ENCODE measurements at places on chromosomes 13 and 19. TPM values are rescaled to one million over a fixed set of nuclear protein-coding genes. Genes with fewer than 3 reads are reported as not detected.

Gene KRTDAP
- total RNA-seq = not detected

GRCh38 chr13:40503011-40503410 lies 163.4 kb downstream of the FOXO1 start:
- no peak for DNase-seq

DNA sequence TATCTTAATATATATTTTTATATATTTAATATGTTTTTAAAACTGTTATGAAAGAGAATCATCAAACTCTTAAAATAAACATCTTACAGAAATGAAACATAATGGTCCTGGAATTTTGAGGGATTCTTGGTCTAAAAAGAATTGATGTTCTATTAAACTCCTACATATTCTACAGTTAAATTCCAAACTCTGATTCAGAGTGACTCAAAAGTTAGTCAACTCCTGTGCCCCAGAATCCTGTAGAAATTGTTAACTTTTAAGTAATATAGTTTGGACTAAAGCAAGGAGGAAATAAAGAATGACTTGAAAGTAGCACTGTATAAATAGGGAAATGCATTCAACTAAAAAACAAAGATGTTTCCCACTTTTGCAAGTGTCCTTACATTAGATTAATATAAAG lies 47.7 kb downstream of the FNDC3A start:
- DNase-seq = no peak

Gene CLASRP
- total RNA-seq = 111 TPM

GRCh38 chr13:27130223-27130978 lies 41.2 kb downstream of the USP12 start:
- no peak for DNase-seq

DNA sequence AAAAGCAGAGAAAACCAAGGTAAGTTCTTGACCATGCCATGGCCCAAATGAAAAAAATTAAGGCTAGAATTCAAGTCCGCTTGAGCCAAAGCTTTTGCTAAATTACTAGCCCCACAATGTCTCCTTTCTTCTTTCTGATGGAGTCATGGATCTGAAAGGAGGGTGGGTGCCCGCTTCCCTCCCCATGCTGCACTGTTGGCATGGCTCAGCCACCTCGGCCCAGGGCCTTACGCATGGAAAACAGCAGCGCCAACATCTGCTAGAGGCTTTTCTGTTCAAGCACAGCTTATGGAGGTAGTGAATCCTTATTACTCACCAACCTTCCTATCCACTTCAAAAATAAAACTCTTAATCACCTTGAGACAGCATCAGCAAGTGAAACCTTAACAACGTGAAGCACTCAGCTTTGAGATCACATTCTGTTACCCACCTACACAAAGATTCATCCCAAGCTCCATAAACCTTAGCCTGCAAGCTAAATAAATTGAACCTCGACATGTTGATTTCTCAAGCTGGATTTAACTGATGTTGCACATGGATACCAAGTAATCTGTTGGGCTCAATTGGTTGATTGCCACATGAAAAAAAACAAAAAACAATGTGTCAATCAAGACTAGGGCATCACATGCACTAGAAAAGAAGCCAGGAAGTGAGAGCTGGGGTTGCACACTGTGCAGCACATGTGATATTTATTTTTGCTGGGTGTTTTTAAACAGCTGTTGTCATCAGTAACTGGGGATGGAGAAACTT lies 43.4 kb downstream of the TPT1 start:
- no peak for DNase-seq

Gene DHDH
- not detected for total RNA-seq

DNA sequence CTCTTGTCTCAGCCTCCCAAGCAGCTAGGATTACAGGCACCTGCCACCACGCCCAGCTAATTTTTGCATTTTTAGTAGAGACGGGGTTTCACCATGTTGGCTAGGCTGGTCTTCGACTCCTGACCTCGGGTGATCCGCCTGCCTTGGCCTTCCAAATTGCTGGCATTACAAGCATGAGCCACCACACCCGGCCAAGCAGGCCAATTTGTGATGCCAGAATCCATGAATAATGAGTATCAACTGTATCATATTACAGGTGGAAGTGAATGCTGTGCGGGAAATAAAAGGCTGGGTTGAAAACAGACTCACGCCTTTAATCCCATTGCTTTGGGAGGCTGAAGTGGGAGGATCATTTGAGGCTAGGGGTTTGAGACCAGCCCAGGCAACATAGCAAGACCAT lies 3.6 kb upstream of the NFILZ start:
- no peak for DNase-seq

GRCh38 chr19:56978023-56978565 lies 137.6 kb upstream of the PEG3 start:
- no peak for DNase-seq

Gene SOX21
- not detected for total RNA-seq

Gene ATP4B
- not detected for total RNA-seq

Gene ICAM3
- total RNA-seq = 62.2 TPM

Gene ZNF561
- total RNA-seq = 19.1 TPM

GRCh38 chr19:35344511-35345031 lies 3.1 kb upstream of the FFAR1 start:
- no peak for DNase-seq

GRCh38 chr19:48636859-48637448 lies at the start of gene DBP:
TSS of gene DBP (minus strand) at chr19:48637379. CDS start at chr19:48636994, 385 bp downstream.
- DNase-seq = no peak

DNA sequence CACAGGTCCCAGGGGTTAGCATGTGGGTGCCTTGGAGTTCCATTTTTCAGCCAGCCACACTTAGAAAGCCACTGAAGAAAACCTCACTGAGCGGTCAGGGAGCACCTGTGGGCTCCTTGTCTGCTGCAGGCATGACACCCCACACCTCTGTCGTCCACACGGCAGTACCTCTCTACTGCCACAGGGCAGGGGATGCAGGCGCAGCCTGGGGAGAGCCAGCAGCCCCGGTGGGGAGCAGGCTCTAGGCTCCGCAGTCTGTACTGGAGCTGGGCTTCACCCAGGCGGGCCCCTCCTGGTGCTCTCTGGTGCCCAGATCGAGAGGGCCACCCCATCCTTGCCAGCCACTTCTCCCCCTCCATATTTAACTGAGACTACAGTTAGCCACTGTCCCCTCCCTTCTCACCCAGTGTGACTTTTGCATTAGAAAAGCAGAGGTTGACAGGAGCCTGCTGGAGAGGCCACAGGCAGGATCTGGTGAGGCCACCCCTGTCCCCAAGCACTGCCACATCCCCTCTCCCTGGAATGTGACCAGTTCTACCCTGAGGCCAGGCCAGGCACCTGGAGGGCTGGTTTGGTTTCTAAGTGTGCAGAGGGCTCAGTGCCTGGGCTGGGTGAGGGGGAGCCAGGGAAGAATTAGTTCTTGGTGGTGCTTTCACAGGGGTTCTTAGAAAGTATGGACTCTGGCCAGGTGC lies 104.4 kb downstream of the KDM4B start:
- no peak for DNase-seq

Gene BEST2
- total RNA-seq = not detected

Gene SIGLEC6
- not detected for total RNA-seq

GRCh38 chr13:43128504-43128961 lies 105.1 kb downstream of the DNAJC15 start:
- DNase-seq = no peak

Gene CERS1
- total RNA-seq = not detected

Gene MATK
- total RNA-seq = 43.1 TPM

DNA sequence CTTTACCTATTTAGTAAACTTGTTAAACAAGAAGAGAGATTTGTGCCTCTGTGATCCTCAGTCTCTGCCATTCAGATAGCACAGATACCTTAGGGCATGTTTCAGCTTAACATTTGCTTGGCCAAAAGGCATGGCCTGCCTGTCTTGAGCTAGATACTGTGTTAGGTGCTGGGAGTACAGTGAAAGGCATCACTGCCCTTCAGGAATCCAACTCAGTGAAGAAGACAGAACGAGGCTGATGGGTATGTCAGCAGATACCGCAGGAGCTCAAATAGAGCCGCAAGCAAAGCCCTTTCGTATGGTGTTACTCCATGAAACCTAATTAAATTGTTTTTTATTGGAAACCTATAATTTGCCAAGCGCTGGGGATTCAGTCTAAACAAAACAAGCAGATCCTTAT lies 12.9 kb downstream of the ZNF507 start:
- no peak for DNase-seq

Gene TBXA2R
- total RNA-seq = 0.66 TPM

Gene TSKS
- not detected for total RNA-seq

GRCh38 chr19:7427944-7428343 lies 60.9 kb downstream of the PEX11G start:
- DNase-seq = no peak
